ENCODE measurements at places on chromosomes 4 and X.

DNA sequence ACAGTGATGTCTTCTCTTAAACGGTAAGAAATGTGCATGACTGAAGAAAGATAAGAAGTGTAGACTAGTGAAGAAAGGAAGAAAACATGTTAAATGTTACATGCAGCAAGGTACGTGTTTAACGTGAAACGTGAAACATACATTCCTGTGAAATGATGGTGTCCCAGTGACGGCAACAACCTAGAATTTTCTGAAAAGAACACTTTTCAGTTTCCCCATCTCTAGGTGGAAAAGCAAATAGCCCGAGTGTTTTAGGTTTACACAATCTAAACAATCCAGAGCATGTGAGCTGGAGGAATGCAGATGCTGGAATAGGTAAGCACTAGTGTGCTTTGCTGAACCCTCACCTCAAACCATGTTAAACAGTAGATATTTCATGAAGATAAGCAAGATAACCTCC lies 60.7 kb downstream of the CLNK start:
- no peak for DNase-seq

- no peak for DNase-seq
Measured at GRCh38 chr4:99645638-99646037, 12.0 kb downstream of the C4orf54 start.

- no peak for DNase-seq
Measured at GRCh38 chr4:179097741-179098140, 1655.5 kb upstream of the AGA start.

GRCh38 chr4:478373-478772 lies 20.6 kb downstream of the ZNF721 start:
- no peak for DNase-seq

- DNase-seq: no peak
Measured at GRCh38 chr4:13597141-13597540, 30.4 kb downstream of the BOD1L1 start.

GRCh38 chrX:31268359-31268758 lies 196.5 kb upstream of the FTHL17 start:
- DNase-seq: no peak

GRCh38 chrX:39960219-39960618 lies 137.5 kb downstream of the BCOR start:
- DNase-seq: no peak

GRCh38 chr4:24568425-24568824 lies 15.9 kb downstream of the DHX15 start:
- DNase-seq: no peak

- DNase-seq: no peak
Measured at GRCh38 chrX:10032147-10032546, 65.0 kb downstream of the CLDN34 start.
